ENCODE measurements at places on chromosomes 2 and 18. TPM values are rescaled to one million over a fixed set of nuclear protein-coding genes. Genes with fewer than 3 reads are reported as not detected.

The INPP1 gene
- total RNA-seq = 37.3 TPM

The LRATD1 gene
- 0.37 TPM for total RNA-seq

The RSAD2 gene
- total RNA-seq = 11.2 TPM

The WDR43 gene
- total RNA-seq = 47.4 TPM

The SPC25 gene
- 2.1 TPM for total RNA-seq

The C1QL2 gene
- total RNA-seq = not detected

The HADHB gene
- 106 TPM for total RNA-seq

The VAMP5 gene
- 73.1 TPM for total RNA-seq

The GNLY gene
- 29.7 TPM for total RNA-seq

The CYBRD1 gene
- 61.7 TPM for total RNA-seq

The EFEMP1 gene
- 126 TPM for total RNA-seq

All from spleen (tissue), 13 donors.